AG04450 (cell line): ENCODE measurements at places on chromosomes 2 and 18.

- no peak for DNase-seq
Measured at GRCh38 chr18:34729264-34729663, 19.2 kb downstream of the DTNA start.

DNA sequence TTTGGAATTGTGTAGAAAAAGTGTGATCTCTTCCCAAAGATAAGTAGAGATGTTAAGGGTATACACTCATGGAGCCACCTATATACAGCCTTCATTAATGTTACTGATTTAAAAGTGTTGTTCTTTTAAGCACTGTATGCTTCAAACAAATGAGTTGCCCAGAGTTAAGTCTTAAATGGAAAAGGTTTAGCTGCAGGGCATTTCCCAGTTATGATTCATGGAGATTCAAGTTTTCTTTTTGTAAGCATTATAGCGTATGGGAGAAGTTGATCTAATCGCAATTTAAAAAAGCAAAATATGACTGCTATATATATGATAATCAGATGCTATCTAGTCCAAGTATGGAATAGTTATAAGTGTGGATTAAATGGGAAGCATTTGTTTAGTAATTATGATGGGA, 4.8 kb downstream of the PDK1 start:
- no peak for DNase-seq

DNA sequence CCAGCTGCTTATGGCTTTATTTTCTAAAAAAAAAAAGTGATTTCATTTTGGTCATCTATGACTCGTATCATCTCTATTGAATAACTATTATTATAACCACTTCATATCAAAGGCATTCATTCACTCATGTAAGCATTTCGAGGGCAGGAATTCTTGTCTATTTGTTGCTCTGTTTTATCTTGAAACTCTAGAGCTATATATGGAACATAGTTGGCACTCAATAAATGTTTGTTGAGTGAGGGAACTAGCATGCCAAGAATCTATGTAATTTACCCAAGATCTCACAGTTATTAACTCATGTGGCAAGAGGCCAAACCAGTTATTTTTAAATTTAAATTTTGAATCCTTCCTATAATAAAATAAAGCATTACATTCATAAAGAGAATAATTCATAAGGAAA, 470.1 kb downstream of the TMX3 start:
- DNase-seq, result no peak

DNA sequence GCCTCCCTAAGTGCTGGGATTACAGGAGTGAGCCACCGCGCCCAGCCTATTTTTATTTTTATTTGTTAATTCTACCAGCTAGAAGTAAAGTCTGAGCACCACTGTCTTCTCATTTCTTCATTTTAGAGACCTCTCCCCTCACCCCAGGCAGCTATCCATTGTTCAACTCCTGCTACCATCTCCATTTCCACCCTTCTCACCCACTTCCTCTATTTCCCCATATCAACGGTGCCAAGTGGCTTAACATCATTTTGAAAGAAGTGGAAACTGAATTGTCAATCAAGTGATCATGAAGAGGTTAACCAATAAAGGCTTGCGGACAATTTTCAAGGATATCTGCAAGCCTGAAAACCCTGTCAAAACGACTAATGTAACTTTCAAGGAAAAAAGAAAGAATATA, 323.1 kb downstream of the NBAS start:
- DNase-seq, result no peak

DNA sequence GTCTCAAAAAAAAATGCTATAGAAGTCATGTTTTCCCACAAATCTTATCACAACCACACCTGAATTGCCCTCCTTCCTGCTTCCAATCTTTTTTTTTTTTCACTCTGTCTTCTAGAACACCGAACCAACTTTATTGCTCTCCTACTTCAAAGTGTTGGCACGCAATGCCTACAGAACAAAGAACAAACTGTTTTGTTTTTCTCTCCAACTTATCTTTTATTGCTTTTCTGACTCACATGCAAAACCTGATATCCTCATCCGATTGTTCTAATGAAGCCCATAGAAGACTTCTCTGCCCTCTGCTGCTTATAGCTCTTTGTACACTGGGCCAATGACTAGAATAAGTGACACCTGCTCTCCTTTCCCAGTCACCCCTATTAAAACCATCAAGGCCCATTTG, 602.8 kb downstream of the EPHA4 start:
- no peak for DNase-seq
